ENCODE measurements at places on chromosomes 2 and 18. TPM values are rescaled to one million over a fixed set of nuclear protein-coding genes. Genes with fewer than 3 reads are reported as not detected.

Gene GPR75
- 6.6 TPM for total RNA-seq

Gene DAW1
- not detected for total RNA-seq

- DNase-seq: no peak
These were observed 168.0 kb downstream of the DIS3L2 start for GRCh38 chr2:232129483-232129882.

DNA sequence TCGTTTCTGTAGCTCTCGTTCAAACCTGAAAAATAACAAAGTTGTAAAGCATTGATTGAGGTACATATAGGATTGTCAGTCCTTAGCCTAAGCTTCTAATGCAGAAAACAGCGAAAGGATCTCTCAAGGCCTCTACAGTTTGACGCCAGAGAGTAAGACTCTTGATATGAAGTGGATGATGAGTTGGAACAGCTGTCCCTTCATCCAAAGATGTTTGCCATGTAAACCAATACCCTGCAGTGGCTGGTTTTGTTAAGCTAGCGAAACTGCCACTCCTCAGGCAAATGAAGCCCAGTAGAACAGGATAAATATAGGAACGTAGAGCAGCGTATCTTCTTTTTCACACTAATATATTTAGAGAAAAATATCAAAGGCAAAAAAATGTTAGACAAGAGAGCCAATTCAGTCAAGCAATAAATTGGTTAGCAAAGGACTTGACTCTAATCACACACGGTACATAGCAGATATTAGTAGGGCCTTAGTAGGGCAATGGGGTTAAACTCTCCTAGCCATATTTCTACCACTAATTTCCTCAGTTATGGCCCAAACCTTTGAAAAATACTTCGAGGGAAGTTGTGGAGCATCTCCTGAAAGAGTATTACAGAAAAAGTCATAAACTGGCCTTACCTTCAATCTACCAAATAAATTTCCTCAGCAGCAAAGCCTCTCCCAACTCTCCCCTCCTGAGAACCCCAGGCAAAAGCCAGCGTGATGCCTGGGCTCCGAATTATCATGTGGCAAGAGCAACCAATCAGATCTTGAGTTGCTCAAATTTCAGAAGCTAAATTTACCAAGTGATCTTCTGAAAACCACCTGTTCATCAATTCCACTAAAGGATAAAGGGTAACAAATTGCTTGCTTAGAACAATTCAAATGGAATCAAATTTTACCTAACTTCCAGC is at the start of gene NEB:
Gene NEB (minus strand): TSS at position 706 of the 902 bp plus-strand sequence. CDS start 1,320 bp downstream, outside the sequence.
- no peak for DNase-seq

DNA sequence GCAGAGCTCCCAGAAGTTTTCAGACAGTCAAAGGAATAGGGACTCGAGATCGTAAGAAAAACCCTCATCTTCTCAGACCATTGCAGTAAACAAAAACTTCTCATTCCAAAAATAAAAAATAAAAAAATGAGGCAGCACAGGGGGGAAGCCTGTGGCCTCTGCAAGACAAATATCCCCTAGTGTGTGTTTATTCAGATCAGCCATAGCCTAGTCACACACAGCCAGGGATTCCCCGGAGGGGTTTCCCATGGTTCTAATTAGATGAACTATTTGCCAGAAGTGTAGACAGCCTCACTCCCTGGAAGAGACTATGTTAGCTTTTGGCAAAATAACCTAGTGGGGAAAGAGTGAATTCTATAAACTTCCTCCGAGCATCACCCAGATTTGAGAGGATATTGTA is 122.9 kb upstream of the KLF7 start:
- DNase-seq: no peak

DNA sequence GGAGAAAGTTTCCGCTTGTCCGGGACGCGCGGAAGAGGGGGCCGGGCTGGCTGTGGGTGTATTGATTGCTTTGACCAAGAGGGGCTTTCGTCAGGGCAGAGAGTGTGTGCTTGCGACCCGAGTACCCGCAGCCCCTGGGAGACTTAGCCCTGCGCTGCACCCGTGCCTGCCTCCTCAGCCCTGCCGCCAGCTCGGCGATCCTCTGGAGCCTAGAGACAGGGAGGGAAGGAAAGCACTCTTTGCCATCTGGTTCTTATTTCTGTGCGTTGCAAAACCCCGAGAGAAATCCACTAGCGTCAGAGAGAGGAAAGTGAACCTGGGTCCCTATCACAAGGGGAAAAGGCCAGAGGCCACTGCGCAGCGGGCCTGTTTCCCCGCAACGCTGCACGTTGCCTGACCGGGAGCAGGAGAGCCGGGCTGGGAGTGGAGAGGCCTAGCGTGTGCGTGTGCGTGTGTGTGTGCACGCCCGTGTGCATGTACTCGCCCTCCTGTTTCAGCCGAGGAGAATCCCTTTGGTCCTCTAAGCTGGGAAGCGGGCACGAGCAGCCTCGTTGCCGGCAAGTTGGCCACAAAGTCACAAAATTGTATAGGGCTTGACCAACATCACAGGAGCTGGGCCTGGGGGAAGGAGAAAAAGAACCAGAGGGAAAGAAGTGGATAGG is 1.7 kb downstream of the SIX3 start:
- no peak for DNase-seq

DNA sequence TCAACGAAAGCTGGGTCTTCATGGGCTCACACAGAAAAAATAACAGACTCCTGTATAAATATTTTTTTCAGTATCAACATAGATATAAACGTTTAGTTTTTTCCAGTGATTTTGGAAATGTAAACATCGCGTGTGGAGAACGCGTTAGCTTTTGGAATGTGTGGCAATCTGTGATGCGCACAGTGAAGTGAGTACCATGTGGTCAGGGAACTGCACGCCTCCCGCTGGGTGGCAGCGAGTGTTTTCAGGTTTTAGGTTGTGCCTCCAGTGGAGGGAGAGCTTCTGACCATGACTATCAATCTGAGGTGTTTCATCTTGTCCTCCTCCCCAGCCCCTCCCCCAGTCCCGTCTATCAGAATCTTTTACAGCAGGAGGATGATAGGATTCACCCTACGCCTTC is 127.8 kb downstream of the ARHGAP28 start:
- no peak for DNase-seq
